ENCODE measurements at places on chromosomes 2 and 18.

- DNase-seq: no peak
Observed at GRCh38 chr2:10913501-10914271, 2.0 kb downstream of the KCNF1 start.

- DNase-seq: no peak
Observed at GRCh38 chr18:78304192-78305164, 675.1 kb upstream of the SALL3 start.

GRCh38 chr2:68588589-68588988, 54.8 kb upstream of the PROKR1 start:
- no peak for DNase-seq

DNA sequence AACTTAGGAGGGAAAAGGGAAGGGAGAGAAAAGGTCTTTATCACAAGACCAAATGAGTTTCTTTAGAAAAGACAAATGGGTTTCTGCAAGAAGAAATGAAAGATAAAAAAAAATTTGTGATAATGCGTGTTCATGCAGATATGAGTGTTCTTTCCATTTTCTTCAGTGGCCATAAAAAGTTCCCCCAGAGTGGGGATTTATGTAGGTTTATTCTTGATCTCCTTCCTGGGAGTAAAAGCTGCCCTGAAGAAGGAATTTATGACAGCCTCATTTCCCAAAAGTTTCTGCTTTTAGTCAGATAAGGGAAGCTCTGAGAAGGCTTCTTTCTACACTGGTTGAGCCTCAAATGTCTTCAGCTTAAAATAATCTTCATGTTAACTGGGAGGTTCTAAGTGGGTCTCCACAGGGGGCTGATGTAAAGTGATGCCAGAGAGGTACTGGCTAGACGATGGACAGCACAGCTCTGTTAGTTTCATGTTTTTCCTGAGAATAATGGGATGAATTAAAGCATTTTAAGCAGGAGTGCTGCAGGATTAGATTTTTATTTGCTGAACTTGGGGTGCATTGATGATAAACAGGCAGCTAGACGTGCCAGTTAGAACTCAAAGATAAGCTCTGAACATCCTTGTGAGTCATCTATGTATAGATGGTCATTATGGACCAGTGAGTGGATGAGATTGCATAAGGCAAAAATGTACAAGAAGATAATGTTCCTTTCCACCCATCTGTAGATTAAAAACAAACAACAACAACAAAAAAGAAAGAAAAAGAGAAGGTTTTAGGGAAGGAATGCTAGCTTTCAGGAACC, 99.4 kb upstream of the MSH2 start:
- no peak for DNase-seq

- DNase-seq: no peak
Observed at GRCh38 chr2:237883951-237884446, 24.6 kb downstream of the RAMP1 start.

- DNase-seq: no peak
Observed at GRCh38 chr2:218892693-218893348, 12.2 kb downstream of the WNT10A start.

DNA sequence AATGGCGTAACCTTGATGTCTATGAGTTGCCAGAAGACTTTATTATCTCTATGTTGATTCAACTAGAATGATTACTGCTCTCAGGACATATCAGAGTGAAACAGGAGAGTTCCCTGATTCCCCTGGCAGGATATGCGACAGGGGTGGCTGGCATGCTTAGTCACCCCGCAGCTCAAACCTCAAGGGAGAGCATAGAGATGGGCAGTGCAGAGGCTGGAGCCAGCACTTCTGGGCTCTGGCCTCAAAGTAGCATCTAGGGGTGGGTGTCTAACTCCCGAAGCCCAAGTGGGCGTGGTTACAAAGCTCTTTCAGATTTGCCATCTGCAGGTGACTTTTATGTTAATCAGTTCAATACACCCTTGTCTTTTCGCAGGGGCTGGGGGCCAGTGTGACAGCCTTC, 391.6 kb downstream of the ADCYAP1 start:
- no peak for DNase-seq

- DNase-seq: no peak
Observed at GRCh38 chr2:48357351-48357750, 172.6 kb upstream of the STON1 start.

- no peak for DNase-seq
Observed at GRCh38 chr2:79099140-79099686, 11.4 kb upstream of the REG1B start.

DNA sequence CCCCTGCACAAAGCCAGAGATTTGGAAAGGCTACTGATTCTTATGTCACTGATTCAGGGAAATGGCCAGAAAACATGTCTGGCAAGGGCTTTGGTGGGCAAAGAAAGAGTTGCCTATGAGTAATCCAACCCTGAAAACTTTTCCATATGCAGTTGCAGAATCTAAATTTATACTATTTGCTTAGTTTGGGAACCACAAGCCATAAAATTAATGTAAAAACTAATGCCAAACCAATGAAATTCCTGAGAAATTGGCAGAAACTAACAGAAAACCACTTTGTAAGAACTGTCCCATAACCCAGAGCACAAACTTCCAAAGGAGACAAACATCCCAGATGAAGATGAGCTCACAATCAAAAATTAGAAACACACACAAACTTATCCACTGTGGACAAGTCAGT, 48.8 kb downstream of the TCF4 start:
- DNase-seq: peak; percentile 68

GRCh38 chr2:181742922-181743722, 62.8 kb upstream of the NEUROD1 start:
- peak; percentile 32 for DNase-seq

- no peak for DNase-seq
Observed at GRCh38 chr2:40451918-40452605, at the start of gene SLC8A1. Gene SLC8A1 (minus strand): TSS chr2:40452090.

GRCh38 chr2:165927353-165927752, 26.2 kb downstream of the TTC21B start:
- no peak for DNase-seq

GRCh38 chr18:24559526-24559925, 99.1 kb downstream of the HRH4 start:
- no peak for DNase-seq

DNA sequence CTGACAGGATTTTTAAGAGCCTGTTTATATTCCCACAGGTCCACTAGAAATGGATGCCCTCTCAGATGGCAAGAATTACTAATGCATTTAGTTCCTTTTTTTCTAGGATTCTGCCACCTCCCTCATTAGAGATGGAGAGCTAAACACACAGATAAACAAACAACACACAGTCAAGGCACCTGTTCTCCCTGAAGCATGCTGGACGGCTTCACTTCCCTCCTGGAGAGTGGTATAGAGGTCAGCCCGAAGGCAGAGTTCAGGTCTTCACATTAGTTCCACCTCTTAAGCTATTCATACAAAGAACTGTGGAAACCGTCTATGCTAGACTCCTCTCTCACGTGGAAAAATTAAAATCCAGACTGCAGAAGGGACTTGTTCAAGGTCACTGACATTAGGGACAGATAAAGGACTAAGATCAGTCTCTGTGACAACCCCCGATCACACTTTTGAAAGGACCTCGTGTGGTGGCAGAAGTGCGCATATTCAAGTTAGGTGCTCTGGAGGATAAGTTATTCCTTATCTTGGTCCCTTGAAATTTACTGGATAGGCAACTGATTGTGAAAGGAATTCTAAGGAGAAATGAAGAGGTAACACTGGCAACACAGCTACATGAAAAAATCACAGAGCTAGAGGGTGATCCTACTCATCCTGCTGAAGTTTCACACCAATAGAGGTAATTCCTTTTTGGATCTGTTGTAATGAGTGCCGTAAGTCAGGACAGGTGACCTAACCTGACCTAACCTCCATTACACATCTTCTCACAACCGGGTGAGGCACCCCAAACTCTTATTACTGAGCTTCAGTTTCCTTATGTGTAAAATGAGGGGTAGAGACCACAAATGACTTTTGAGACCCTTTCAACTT, 75.1 kb downstream of the SPRED2 start:
- DNase-seq: no peak

GRCh38 chr18:79805211-79805887, 7.6 kb downstream of the KCNG2 start:
- no peak for DNase-seq

- DNase-seq: no peak
Observed at GRCh38 chr2:8487461-8487932, 194.4 kb upstream of the ID2 start.

- no peak for DNase-seq
Observed at GRCh38 chr2:128612628-128613027, 294.0 kb upstream of the HS6ST1 start.

DNA sequence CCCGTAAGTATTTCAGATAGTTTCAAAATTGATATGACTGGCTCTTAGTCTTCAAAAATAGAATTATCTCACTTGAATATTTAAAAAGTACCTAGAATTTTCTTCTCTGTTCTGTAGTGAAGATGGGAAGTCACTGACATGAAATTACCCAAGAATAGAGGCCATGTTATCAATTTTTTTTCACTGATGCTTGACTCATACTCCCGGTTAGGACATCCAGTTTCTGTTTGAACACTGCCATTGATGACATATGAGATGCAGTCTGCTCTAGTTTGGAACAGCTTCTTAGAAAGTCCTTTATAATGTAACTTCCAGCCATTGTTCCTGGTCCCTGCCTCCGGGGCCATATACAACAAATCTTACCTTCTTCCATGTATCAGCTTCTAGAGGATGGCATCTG, 26.0 kb downstream of the MAP3K20 start:
- peak; percentile 10 for DNase-seq

GRCh38 chr2:136916131-136916530, 150.8 kb downstream of the THSD7B start:
- no peak for DNase-seq

DNA sequence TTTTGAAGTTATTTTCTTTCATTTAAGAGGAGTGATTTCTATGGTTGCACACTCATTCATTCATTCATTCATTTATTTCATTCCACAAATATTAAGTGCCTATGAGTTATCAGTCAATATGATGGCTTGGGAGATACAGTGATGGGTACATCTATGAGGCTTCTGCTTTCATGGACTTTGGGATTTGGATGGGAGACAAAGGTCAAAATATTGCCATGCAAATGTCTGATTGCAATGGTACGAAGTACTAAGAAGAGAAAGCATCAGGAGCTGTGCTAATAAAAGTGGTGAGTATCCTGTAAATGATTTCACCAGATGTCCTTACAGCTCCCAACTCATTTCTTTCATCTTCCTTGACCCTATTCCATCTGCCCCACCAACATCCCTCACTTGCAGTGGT, 174.4 kb upstream of the MEX3C start:
- no peak for DNase-seq

DNA sequence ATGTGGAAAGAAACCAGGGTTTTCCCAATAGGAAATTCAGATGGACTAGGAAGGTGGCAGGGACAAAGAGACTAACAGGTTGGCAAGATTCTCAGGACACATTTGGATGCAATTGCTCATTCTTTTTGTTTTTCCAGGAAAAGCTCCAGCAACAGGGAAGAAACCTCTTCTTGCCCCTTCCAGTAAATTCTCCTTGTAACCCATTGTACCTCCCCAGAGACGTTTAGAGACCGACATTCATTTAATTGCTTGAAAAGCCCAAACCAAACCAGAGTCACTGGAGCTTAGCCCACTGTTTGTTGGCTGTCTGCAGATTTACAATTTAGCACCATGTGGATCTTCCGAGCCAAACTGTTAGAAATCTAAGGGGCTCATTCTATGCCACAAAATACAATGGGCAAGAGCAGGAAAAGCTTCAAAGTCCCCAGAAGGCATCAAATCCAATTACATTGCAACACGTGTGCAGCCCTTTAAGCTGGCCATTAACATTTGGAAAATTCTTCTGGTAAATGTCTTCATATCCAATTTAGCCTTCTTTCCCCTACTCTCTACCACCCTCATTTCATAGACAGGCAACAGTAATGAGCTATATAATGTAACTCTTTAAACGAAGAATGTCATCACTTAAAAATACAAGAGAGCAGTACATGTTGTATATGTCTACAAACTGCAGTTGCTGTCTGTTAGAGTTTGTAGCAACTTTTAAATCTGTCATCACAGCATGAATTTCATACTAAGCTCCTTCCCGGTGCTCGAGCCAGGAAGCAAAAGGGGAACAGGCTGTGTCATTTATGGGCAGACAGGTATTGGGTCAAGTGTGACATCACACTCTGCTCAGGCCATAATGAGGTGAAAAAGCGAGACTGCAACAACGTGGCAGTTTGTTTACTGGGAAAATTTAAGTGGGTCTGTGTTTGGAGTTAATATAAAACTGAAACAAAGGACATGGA, 235.6 kb upstream of the HNRNPA3 start:
- DNase-seq: no peak

GRCh38 chr2:171432969-171433762, 624 bp downstream of the METTL8 start:
- no peak for DNase-seq

GRCh38 chr18:54181856-54182602, 42.4 kb downstream of the MBD2 start:
- DNase-seq: no peak

- DNase-seq: peak; percentile 42
Observed at GRCh38 chr2:219912491-219912921, 285.1 kb downstream of the SLC4A3 start.

DNA sequence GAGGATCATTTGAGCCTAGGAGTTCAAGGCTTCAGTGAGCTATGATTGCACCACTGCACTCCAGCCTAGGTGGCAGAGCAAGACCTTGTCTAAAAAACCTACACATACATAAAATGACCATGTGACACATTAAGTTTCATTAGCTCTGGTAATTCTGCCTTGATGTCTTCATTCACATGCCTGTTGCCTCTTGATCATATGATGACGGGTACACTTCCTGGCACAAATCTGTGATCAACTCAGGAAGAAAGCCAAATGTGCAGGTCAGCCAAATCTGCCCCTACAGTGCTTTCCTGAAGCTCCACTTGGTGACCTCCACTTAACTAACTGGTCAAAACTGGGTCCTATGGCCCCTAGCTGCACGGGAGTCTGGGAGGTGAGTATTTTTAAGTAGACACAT, 54.4 kb upstream of the B3GNT7 start:
- DNase-seq: no peak

DNA sequence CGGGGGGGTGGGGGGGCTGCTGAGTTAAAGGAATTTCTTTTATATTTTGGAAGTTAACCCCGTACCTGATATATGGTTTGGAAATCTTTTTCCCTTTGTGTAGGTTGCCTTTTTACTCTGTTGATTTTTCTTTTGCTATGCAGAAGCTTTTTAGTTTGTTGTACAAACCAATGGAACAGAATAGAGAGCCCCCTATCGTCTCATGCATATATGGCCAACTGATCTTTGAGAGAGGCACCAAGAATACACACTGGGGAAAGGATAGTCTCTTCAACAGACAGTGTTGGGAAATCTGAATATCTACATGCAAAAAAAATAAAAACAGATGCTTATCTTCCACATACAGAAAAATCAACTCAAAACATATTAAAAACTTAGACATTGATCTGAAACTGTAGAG, 647.8 kb upstream of the KLHL29 start:
- DNase-seq: no peak

Measured in GM04504 (cell line).